ENCODE measurements at places on chromosomes 3 and 15.

GRCh38 chr3:196365736-196366135, 27.5 kb upstream of the TM4SF19 start:
- DNase-seq = no peak

GRCh38 chr15:63056829-63057228, 14.3 kb downstream of the TPM1 start:
- no peak for DNase-seq

DNA sequence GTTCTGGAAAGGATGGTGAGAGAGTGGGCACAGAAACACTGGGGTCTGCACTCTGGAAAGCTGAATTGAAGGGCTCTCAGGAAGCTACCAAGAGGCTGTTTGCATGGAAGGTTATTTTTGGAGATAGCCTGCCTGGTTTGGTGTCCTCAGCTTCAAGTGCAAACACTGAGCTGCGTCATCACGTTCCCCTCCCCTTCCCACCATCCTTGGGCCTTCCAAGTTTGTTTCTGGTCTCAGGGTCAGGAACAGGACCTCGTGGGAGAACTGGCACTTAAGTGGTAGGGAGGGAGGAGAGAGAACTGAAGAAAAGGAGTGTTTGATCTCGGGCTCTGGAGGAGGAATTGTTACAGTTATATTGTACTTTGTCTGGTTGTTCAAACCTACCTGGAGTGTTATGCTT, 10.6 kb downstream of the ST6GAL1 start:
- no peak for DNase-seq

- no peak for DNase-seq
These were observed 1635.5 kb downstream of the OTOL1 start for GRCh38 chr3:163132111-163132510.

GRCh38 chr15:74179101-74179841, 5.8 kb downstream of the ISLR start:
- no peak for DNase-seq

- DNase-seq = no peak
These were observed 1.1 kb upstream of the THSD4 start for GRCh38 chr15:71114066-71114680.

DNA sequence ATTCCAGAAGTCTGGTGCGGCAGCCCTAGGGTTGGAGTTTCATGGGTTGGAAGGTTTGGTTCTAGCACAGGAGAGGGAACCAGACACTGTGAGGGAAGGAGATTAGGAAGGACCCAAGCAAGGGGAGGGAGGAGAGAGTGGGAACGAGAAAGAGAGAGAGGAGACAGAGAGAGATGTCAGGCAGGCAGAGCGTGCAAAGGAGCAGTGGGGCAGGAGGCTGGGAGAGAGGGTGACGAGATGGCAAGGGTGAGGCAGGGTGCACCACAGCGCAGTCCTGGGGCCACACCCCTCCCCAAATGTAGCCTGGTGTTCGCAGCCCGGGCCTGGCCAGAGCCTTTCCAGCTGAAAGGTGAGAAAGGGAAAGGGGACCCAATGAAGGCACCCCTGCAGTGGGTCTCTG, 162.9 kb upstream of the TLE3 start:
- DNase-seq = no peak
